Epithelial cell of esophagus (primary cell): ENCODE measurements at places on chromosomes 1 and 21.

- no peak for DNase-seq
Observed at GRCh38 chr1:34166191-34166624, 1.2 kb upstream of the CSMD2 start.

GRCh38 chr1:19704247-19705113 is 39.8 kb downstream of the HTR6 start:
- peak; percentile 77 for DNase-seq

- no peak for DNase-seq
Observed at GRCh38 chr1:117861694-117862093, 67.7 kb downstream of the GDAP2 start.

DNA sequence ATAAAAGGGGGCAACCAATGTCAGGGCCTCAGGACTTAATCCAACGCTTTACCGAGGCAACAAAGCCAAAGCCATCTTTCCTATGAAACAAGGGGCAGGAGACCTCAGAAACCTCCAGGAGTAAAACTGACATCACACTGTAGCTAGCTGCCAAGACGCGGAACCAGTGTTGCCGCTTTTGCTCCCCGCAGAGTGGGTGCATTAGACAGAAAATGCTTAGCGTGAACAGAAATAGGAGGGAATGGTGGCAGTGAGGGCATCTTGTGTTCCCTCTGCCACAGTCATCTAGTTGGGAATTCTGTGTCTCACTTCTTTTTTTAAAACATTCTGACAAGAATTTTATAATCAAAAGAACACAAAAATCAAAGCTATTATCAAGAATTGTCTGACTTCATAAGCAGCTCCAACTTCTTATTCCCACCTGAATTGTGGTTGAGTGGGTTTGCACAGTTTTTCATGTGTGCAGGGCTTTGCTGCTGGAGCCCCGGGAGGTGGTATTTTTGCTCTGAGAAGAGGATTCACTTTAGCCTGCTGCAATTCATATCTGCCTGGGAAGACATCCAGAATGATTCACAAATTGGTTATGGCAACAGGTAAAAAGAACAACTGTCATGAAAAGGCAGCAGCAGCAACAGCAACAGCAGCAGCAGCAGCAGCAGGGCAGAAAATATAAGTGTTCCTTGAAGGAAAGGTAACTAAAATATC is 82.2 kb upstream of the DIRAS3 start:
- peak; percentile 27 for DNase-seq

DNA sequence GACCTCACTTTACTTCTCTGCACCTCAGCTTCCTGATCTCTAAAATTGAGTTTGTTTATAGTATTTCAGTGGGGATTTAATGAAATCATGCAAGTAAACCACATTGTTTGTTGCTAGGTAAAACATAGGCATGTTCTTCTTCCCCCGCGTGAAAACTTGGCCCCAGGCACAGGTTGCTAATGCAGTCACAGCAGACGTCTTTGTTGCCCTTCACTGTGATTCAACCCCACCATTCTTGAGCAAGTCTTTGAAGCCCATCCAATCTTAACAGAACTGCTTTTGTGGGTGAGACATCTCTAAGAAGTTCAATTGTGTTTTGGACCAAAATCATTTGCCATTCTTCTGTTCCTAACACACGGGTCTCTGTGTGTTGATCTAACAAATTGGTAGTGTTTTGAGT is 185.5 kb downstream of the ZNF281 start:
- peak; percentile 87 for DNase-seq

DNA sequence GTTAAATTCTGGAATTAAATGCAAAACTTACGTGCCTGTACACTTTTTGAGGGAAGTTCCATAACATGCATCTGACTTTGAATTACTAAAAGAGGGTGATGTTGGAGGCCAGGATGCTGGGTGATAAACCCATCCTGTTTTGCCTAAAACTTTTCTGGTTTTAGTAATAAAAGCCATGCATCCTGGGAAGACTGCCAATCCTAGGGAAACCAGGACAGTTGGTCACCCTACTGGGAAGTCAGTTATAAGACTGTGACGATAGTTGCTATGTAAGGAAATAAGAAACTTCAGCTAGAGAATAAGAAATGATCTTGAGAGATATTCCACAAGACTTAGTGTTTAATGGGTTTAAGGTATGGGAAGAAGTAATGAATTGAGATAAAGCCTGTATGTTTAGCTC is 336.6 kb upstream of the LYPLAL1 start:
- DNase-seq, result no peak

DNA sequence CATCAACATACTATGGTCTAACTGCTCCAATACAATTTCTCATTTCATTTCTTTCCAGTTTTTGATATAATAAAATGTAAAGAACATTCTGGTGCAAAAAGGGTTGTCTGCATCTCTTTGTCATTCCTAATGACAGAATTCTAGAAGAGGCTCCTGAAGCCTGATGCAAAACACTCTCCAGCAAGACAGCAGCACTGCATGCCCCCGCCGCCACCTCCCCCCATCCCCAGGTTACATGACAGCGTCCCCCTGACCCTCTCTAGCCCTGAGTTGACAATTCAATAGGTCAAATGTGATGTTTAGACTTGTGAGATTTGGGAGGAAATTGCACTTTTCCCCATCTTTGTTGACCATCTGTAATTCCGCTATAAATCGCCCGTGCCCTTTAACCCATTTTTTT is 64.6 kb upstream of the C1orf21 start:
- DNase-seq, result no peak

DNA sequence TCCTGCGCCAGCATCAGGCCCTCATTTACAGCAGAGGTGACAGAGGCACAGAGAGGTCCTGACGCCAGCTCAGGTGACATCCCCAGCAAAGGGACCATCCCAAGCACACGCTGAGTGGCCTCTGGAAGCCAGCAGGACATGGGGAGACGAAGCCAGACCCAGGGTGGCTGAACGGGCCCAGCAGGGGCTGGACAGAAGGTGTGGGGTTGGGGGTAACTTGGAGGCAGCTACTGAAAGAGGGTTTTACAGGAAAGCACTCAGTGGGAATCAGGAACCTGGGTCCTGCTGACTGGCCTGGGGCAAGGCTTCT is 1.6 kb upstream of the ARHGEF16 start:
- no peak for DNase-seq

- DNase-seq, result no peak
Observed at GRCh38 chr1:118202076-118202608, 17.1 kb upstream of the SPAG17 start.

DNA sequence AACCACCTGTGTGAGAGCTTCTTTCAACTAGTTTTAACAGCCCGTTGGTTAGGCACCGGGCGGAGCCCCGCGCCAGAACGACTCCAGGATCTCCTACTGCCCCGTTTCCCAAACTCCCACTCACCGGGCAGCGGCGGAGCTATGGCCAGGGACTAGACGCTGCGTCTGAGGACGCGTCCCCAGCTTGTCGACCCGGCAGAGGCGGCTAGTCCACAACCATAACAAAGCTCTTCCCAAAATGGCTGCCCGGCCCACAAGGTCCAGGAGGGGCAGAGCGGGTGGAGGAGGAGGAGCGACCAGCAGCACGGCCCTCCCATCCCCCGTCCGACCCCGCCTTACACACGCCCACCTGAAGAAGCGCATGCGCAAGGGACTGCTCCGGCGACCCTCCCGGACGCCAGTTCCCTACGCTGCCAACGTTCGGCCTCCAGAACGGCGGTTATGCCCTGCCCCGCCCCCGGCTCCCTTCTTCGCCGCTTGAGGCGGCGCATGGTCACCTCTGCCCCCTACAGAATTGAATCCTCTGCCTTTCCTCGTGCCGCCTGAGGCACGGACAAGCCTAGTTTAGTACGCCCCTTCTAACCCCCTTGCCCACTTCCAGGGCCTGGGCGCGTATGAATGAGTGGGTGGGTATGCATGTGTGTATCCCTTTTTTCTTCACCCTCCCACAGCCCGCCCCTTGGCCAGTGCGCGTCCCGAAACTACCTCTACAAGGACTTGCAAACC is at the start of gene GPBP1L1:
GPBP1L1 (minus strand) TSS at position 246 of the 726 bp plus-strand sequence. CDS start 27,446 bp downstream, outside the sequence.
- DNase-seq, result peak; percentile 98

GRCh38 chr1:160665330-160666078 is 18.7 kb upstream of the SLAMF1 start:
- no peak for DNase-seq

DNA sequence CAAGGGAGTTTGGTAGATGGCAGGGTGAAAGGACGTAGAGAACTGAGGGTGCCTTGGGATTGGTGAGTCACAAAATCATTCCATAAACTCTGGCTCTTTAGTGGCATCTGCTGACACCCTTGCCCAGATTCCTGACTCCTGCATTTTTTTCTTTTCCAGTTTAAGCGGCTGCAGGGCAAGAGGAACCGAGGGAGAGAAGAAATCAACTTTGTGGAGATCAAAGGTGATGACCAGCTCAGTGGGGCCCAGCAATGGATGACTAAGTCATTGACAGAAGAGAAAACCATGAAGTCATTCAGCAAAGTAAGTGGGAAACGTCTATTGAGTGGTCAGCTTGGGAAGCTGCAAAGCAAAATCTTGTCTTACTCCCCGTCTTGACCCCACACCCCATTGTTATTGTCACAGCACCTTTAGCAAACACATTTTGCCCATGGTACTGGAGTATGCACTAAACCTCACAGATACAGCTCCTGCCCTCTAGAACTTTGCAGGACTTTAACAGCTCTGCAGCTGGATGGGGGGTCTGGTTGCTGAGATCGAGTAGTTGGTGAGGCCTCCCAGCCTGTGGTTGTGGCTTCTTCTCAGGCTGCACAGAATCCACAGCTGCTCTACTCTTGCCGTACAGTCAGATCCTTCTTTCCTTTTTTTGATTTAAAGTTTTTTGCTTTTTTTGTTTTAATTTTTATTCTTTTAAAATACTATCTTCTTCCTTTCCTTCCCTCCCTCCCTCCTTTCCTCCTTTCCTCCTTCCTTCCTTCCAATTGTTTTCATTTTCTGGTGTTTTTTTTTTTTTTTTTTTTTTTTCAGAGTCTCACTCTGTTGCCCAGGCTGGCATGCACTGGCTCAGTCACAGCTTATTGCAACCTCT is 21.9 kb downstream of the SH2D2A start:
- DNase-seq, result no peak

GRCh38 chr1:3780901-3781300 is 8.4 kb downstream of the SMIM1 start:
- DNase-seq, result no peak

- DNase-seq, result no peak
Observed at GRCh38 chr1:41236781-41237180, 5.3 kb downstream of the SCMH1 start.

DNA sequence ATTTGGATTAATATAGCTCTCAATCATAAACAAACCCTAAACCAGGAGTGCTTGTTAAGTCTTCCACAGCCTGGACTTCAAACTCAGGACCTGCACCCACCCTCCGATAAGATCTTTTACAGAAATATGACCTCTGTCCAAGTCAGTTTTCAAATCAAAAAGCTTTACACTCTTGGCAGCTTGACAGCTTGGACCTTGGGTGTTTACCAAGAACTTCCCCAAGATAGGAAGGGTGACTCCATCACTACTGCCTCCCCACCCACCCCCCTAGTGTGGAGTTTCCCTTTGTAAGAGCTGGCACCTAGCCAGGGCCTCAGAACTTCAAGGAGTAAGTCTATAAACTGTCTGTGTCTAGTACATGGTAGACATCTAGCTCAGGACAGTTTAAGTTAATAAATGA is 9.6 kb downstream of the BCAR3 start:
- DNase-seq, result peak; percentile 44

- peak; percentile 60 for DNase-seq
Observed at GRCh38 chr1:40363721-40364120, 9.8 kb upstream of the SMAP2 start.

GRCh38 chr1:55685560-55685959 is 470.4 kb upstream of the USP24 start:
- no peak for DNase-seq

GRCh38 chr1:245045087-245045881 is 109.5 kb upstream of the KIF26B start:
- DNase-seq, result peak; percentile 45

GRCh38 chr1:202112859-202113689 is 9.6 kb upstream of the GPR37L1 start:
- DNase-seq, result no peak

DNA sequence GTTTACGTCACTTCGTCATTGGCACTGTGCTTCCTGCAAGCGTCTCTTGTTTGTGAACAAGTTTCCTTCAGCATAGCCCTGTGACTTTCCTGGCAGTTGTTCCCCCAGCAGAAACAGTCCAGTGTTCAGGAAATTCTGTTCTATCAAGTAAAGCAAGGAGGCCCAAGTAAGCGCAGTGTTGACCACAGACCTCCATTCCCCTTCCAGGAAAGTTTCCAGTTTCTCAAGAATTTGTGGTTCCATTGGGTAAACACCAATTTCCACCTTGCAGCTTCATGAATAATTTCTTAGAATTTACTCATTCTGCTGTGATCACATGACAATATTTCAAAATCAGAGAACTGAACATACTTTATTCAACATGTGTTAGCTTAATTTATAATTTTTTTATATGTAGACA is 88.5 kb upstream of the ETV3 start:
- DNase-seq, result no peak

DNA sequence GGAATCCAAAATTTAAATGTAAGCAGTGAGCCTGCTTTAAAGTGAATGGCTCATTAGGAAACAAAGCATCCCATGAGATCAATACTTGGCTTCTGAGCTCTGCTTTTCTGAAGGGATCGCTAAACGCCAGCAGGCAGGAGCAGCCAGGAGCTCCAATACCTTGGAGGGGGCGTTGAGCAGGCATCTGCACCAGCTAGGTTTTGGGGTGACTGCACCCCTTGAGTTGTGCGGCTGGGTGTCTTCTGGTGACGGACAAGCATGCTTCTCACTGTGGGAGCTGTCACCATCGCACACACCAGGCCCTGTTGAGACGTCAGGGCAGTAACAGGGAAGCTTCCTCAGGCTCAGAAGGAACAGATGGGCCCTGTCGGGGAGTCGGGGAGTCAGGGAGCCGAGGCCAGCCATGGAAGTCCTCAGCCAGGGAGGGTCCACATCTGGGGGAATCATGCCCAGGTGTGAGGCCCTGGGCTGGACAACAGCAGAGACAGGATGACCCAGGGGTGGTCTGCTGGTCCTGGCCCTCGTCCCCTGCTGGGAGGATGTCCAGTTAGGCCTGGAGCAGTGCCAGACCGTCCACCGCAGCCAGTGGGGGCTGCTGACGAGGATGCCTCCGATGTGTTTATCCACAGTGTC is 57.9 kb upstream of the ADARB1 start:
- no peak for DNase-seq

- DNase-seq, result no peak
Observed at GRCh38 chr1:26922901-26923300, 1.4 kb downstream of the NUDC start.

DNA sequence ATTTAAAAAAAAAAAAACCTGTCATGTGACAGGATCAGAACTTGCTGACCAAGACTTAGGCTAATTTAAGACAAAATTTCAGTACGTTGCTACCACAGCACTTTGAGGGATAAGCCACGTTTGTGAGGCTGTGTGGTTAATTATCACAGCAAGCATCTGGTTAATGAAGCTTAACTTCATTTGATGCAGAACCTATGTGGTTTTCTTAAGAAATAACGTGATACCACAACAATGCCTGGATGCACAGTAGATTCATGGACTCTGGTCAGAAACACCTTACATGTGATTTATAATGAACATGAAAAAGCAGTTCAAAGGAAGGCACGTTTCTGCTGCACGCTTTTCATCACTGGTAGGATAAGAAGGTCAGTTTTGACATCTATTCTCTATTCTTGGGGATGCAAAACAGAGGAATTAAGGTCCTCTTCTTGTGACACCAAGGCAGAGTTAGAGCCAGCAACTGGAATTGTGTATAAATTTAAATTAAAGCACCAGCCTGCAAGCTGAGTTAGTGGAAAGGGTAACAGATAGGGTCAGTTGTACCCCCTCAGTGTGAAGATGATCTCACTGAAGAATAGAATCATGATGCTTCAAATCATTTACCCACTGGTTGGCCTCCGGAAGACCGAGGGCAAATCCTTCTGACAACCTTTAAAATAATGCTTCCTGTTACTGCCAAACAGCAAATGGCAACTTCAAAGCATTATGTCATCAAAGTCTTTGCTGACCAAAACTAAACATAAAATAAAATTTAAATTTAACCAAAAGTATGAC is 6.0 kb upstream of the KRTAP8-1 start:
- no peak for DNase-seq
